ENCODE measurements at places on chromosomes 11 and 22. TPM values are rescaled to one million over a fixed set of nuclear protein-coding genes. Genes with fewer than 3 reads are reported as not detected.

DNA sequence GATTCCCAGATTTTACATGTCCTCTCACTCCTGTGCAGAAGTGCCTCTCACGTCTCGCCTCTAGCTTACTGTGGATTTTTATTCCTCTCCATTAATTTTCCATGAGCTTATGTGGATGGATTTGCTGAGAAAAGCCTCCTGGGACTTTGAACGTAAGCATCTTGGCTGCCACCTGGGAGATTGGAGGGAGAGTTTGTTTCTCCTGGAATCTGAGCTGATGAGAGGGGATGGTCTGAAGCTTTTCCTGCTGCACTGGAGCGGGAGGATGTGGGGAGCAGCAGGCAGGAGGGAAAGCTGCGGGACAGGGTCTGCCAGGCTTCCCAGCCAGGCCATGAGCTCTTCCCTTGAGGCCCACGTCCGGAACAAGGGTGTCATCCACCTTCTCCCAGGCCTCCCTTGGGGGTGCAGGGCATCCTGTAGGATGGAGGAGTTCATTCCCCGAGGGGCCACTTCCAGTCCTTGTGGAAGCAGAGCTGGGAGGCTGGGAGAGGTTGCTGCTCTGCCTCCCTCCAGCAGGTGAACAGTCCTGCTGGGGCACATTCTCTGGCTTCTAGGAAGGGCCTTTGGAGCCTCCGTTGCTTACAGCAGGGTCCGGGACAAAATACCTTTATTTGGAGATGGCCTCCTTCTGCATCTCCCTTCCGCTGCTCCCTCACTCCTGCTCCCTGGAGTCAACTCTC, 3.6 kb upstream of the SHANK2 start:
- DNase-seq, result no peak

GRCh38 chr11:83257761-83258168, 28.4 kb downstream of the CCDC90B start:
- DNase-seq, result no peak

DNA sequence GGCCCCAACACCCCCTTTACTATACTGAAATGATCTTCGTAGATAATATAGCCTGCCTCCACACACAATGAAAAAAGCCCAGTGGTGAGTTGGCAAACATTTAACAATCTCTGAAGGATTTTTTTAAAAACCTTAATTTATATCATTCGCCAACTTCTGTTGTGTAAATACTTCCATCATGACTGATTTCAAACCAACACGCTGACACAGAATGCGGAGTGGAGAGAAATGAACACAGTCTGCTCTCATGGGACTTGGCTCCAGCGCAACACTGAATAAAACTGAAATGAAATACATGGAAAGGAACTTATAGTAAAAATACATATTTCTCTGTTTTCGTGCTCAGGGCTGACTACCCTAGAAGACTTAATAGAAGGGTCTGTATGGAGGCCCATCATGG, 61.3 kb upstream of the WNT11 start:
- DNase-seq, result no peak

MMP26 gene
- not detected for polyA plus RNA-seq

DNA sequence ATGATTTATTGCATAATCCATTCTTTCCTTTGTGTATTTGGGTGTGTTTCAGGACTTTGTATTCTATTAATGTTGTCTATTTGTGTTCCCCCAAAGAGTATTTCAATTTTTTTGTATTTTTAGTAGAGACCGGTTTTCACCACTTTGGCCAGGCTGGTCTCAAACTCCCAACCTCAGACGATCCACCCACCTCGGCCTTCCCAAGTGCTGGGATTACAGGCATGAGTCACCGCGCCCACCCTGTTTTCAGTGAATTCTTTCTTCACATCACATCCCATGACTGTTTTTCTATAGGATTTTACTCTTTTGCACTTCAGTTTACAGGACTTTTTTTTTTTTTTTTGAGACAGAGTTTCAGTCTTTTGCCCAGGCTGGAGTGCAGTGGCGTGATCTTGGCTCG, 46.3 kb downstream of the RBX1 start:
- DNase-seq, result no peak

MMP13 gene
- polyA plus RNA-seq, result not detected

- no peak for DNase-seq
Observed at GRCh38 chr22:39356464-39356863, 6.7 kb downstream of the SYNGR1 start.

- DNase-seq, result no peak
Observed at GRCh38 chr22:35411102-35411501, 11.2 kb downstream of the MCM5 start.

DNA sequence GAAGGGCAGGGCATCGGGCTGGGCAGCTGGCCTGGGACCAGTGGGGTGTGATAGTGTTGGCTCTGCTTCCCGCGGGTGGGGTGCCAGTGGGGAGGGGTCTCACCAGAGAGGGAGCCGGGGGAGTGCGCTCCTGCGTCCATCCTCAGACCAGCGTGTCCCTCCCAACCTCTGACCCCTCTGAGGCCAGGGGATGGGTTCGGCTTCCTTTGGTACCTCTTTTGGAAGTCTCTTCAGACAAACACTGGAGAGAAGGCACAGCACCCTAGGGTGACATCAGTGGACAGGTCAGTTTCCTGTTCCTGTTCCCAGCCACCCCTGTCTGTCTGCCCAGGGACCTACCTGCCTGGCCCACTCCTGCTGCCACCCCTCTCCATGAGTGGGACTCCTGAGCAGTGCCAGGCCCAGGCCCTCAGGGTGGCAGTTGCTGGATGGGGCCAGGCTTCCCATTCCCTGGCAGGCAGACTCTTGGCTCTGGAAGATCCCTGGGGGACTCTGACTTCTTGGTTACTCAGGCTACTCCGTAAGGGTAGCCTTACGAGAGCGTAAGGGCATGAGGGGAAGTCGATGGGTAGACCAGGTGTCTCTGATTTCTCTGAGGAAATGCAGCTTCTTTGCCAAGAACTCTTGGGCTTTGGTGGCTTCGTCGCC, 2.6 kb downstream of the TAGLN start:
- no peak for DNase-seq

- no peak for DNase-seq
Observed at GRCh38 chr22:29204455-29205183, 1.1 kb upstream of the EMID1 start.

OR52I1 gene
- not detected for polyA plus RNA-seq

HMGXB4 gene
- polyA plus RNA-seq, result 6.9 TPM

DNA sequence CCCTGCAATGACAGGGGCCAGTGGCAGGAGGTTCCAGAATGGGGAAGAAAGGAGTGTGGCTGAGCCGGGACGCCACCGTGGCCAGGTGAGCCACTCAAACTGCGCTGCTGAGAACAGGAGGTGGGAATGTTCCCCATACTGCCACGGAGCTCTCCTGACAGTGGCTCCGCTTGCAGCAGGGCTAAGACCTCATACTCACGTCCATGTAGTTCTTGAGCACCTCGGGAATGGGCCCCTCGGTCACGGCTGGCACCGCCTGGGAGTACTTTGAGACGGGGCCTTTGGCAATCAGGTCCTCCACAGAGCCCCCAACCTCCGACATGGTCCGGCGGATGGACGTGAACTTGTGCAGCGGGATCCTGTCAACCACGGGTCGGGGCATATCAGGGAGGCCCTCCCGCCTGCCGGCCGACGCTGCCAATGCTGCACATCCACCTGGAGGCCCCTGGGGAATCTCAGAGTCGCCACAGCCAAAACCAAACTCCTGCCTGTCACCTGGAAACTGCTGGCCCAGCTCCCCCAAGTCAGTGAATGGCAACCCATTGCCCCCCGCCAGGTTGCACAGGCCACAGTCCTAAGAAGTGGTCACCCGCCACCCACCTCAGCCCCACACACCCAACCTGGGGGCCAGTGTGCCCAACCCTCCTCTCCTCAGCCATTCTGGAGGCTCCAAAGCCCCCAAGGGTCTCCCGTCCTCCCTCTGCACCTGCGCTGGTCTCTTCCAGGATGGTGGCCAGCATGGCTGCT, 2.4 kb downstream of the CTSD start:
- no peak for DNase-seq

- no peak for DNase-seq
Observed at GRCh38 chr11:92050305-92050704, 174.3 kb upstream of the FAT3 start.

PATE4 gene
- not detected for polyA plus RNA-seq

VWCE gene
- 0.42 TPM for polyA plus RNA-seq

RIMBP3C gene
- not detected for polyA plus RNA-seq

DNA sequence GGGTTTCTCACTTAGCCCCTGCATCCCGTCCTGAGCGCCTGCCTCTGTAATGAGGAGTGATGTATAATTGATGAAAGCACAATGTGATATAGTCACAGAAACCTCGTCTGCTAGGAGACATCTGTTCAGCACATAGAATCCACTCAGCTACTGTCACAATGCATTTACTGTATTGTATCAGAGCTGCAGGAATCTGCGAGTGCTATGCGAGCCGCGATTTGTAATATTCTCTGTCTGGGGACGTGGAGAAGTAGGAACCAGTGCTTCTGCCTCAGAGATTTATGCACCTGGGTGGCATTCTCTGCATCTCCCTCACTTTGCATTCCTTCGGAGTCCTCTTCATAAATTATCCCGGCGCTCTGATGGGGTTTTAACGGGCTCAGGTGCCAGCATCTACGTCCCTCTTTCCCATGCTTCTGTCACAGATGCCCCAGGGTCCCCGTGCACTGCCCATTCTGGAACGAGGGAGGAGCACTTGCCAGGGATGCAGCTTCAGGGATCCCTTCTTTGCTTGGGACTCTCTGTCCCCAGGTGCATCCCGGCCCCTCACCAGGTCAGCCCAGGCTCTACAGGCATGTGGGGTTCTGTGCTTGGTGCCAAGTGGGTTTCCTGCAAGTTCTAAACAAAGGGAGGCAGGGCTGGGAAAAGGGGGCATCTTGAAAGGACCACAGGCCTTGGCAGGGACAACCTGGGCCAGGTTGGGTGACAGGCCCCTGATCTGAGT, 205.5 kb downstream of the DSCAML1 start:
- no peak for DNase-seq

DNA sequence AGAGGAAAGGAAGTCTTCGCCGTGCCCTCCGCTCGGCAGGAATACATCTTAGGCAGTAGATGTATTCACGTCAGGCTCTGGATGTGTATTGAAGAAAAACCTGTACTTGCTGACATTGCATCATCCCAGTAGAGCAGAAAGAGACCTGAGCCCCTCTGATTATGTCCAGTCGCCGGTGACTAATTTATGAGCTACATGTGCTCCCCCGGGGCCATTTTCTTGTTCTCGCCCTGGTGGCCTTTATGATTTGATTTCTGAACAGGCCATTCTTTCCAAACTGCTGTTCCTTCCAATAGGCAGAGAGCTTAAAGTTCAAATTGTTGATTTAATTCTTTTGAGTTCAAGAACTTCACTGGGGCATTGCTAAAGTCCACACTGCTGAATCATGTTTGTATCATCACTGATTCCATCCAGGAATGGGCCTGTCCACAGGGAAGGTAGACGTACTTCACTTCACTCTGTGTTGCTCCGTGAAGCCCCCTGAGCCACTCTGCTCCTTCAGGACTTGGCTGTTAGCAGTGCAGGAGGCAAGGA, 137.3 kb upstream of the RASSF10 start:
- DNase-seq, result no peak

- no peak for DNase-seq
Observed at GRCh38 chr11:68688881-68689280, 4.5 kb downstream of the GAL start.

DNA sequence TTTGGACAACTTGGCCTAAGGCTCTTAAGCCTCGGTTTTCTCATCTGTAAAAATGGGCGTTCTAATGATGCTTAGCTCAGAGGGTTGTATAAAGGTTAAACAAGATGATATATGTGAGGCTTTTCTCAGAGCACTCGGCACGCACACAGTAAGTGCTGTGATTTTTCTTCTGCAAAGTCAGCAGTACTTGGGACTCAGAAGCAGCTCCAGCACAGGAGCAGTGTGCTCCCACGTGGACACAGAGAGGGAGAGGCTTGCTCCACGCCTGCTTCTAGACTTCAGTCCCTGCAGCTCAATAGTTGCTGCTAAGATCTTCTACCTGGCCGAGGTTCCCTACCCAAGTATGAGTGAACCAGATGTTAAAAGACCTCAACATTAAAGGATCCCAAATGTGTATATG, 39.9 kb upstream of the PHF21A start:
- no peak for DNase-seq

ZDHHC8 gene
- polyA plus RNA-seq, result 23.2 TPM

DNA sequence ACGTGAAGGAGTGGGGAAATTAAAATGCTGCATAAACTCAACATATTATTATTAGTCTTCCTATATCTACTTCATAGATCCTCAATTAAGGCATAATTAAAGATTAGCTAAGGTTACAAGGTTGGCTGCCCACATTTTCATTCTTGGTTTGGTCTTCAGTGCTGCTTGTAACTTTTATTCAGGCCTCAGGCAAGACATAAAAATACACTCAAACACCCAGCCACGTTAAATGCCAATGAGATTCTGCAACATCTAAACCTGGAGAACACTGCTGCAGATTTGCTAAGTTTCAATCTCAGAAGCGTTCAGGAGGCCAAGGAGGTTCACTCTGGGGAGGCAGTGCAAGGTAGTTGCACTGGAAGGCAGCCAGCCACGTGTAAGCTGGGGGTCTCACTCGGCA, 358.7 kb upstream of the NARS2 start:
- DNase-seq, result no peak

MAPK8IP2 gene
- 0.22 TPM for polyA plus RNA-seq

- DNase-seq, result no peak
Observed at GRCh38 chr11:20051469-20052399, 108.5 kb downstream of the DBX1 start.

GRCh38 chr11:107275632-107276031, 182.0 kb downstream of the CWF19L2 start:
- DNase-seq, result no peak

DNA sequence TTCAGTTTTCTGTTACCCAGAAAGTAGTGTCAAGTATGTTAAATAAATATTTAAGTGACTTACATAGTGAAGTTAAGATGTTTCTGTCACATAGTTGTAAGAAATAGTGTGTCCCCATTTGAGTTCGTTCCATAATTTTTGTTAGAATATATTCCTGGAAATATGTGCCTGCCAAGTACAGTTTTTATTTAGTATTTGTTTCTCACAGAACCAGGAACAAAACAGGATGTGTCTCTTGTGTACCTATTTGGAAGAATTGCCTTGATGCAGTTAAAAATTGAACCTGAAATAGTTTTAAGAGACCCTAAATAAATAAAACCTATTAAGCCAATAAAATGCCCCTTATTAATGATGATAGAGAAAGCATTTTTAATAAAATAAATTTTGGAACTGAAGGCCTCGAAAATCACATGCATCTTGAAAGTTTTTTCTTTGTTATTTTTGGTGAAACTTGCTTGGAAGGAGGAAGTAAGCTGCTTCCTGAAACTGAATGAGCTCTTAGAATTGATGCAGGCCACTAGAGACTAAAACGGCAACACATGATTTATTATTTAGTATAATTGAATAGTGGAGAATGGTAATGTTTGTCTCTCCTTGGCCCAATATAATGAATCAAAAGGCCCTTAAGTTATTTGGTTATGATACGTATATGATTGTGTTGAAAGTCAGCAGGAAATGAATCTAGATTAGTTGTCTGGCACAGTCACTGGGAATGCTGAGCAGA, 55.9 kb downstream of the SWAP70 start:
- DNase-seq, result no peak
